Mammary epithelial cell (primary cell): ENCODE measurements at places on chromosomes 3 and 15.

GRCh38 chr15:100764778-100765466 is 114.7 kb upstream of the ALDH1A3 start:
- DNase-seq, result no peak

- no peak for DNase-seq
These were observed 12.3 kb upstream of the ANPEP start for GRCh38 chr15:89826671-89827655.

- DNase-seq, result no peak
These were observed 45.6 kb downstream of the CCDC12 start for GRCh38 chr3:46930945-46931403.

GRCh38 chr3:154510780-154511179 is 80.8 kb upstream of the GPR149 start:
- DNase-seq, result no peak

- no peak for DNase-seq
These were observed 33.9 kb downstream of the GAP43 start for GRCh38 chr3:115657168-115657567.

- DNase-seq, result no peak
These were observed 367.5 kb downstream of the PTPRG start for GRCh38 chr3:61928776-61929314.

DNA sequence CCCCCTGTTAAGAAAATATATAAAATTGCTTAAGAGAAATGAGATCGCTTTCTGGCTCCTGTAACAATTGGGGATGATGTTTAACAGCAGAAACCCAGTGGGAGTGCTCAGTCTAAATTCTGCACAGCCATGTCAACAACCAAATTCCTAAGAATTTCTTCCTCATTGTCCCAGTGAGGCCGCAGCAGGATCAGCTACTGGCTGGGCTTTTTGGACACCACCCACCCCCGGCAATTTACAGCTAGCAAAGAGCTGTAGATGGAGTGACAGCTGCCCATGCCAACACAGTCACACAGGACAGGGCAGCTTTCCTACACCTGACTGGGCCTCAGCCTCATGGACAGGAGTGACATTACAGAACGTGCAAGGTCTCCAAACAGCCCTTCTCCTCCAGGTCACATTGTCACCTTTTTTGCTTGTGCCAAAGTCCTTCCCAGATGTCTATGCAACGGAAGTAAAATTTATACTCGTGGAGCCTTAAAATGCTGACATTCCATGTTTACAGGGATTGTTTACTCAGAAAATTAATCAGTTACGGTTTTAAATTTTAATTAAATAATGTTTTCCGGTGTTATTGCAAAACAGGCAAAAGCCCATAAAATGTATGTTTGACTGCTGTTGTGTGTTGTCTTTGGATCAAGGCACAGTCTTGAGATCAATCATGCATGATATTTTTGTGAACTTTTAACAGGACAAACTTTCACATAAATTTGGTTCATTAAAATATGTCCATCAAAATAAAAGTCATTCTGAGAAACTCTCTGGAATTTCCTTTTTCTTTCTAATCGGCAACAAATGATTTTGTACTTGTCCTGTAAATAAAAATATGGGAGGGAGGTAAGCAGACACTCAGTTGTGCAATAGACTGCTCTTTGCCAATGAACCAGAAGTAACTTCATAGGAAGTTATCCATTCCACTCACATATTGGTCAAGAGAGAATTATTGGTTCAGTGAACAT is 943.2 kb downstream of the MCTP2 start:
- DNase-seq, result no peak

DNA sequence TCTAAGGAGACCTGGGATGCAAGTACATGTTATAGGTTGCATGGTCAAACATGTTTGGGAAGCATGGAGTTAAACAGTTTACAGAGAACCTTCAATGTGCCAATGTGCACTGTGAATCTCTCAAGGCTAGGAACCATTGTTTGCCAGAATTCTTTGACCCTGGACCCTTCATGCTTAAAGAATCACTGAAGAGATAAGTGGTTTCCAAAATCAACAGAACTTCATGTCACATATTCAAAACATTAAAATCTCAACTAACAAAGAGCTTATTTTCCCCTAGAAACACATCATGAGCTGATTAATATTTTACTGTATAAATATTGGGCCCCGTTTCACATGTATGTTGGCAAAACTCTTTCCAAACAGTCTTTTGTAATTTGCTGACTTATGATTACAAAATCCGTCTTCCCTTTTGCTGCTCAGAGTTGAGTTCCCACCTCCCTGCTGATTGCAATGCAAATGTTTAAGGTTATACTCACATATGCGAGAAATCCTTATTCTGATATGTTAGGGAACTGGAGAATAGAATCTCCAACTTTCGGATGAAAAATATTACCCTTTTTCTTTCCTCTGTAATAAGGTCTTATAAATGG is 380.2 kb downstream of the DIPK2A start:
- DNase-seq, result no peak

- DNase-seq, result no peak
These were observed 699.4 kb downstream of the ZPLD1 start for GRCh38 chr3:103134023-103134724.

DNA sequence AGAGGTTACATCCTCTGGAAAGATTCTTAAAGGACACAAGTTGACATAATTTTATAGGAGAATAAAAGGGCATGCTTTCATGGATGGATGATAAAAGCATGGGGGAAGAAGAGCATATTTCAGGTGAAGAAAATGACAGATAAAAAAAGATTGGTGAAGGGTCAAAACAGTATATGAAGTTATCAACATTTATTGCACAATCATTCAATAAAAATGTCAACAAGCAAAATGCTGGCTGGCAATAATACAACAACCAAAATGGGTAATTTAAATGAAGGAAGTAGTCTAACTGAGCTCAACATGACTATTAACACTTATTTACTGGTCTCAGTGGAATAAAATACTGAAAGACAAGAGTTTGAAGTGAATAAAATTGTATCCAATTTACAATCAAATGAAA is 696.7 kb downstream of the SQOR start:
- no peak for DNase-seq

- DNase-seq, result no peak
These were observed 32.9 kb upstream of the NR1I2 start for GRCh38 chr3:119748991-119749390.

DNA sequence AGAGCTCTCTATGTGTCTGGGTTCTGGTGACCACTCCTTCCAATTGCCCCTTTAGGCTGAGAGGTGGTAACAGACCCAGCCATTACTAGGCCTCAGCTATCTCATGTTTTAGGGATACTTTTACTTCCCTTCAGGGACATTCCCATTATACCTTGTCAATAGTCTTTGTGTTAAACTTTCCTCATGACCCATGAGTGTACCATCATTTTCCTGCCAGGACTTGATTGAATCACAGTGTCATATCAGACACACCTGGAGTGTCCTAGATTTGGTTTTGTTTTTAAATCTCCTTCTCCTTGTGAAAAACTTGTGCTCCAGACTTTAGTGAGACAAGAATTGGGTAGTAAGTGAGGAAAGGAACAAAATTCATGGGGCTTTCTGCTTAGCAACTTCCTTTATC is 136.6 kb downstream of the KCNAB1 start:
- peak; percentile 72 for DNase-seq

DNA sequence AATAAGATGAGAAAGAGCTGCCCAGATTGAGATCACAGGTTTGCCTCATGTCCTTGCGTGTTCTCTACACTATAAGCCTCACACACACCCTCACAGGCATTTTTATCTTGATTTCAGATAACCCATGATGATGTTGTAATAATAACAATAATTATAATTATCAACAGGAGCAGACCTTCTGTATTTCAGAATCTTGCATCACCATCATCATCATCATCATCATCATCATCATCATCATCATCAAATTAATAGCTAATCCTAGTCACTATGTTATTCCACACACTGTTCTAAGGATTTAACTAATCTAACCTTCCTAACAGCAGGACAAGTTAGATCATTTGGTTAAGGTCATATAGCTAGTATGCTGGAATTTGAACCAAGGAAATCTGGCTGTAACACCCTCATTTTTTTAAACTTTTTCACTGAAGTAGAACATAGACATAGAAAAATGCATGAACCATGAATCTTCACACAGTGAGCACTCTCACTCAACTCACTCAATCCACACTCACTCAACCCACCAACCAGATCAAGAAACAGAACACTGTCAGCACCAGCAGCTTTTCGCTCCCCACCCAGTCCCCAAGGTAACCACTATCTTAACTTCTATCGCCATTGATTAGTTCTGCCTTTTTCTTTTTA is 1.8 kb upstream of the SH2D7 start:
- no peak for DNase-seq

GRCh38 chr15:46312133-46312740 is 677.4 kb downstream of the SQOR start:
- DNase-seq, result peak; percentile 27

DNA sequence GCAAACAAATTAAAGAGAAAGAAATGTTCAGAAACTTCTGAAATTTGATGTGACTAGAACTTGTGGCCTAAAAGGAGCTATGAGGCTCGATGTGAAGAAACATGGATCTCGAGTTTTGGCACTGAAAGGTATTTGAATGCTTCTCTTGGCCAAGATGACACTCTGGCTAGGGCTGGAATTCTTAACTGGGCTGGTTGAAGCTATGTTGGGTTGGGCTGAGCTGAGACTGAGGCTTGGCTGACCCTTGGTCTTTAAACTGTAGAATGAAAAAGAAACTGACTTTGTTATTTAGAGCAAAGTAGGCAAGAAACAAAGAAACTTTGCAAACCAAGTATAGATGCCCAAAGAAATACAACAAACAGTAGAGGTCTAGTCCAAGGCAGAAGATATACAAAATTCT is 28.1 kb upstream of the CLDN16 start:
- no peak for DNase-seq

GRCh38 chr3:66470285-66470684 is 30.5 kb downstream of the LRIG1 start:
- no peak for DNase-seq

GRCh38 chr15:79682285-79682684 is 214.5 kb downstream of the MTHFS start:
- peak; percentile 11 for DNase-seq

GRCh38 chr3:42501321-42501680 is 1.1 kb upstream of the VIPR1 start:
- no peak for DNase-seq

- DNase-seq, result no peak
These were observed 86.6 kb downstream of the NR2F2 start for GRCh38 chr15:96416934-96417759.

- DNase-seq, result peak; percentile 97
These were observed 22.8 kb downstream of the MYO1E start for GRCh38 chr15:59349680-59350420.

DNA sequence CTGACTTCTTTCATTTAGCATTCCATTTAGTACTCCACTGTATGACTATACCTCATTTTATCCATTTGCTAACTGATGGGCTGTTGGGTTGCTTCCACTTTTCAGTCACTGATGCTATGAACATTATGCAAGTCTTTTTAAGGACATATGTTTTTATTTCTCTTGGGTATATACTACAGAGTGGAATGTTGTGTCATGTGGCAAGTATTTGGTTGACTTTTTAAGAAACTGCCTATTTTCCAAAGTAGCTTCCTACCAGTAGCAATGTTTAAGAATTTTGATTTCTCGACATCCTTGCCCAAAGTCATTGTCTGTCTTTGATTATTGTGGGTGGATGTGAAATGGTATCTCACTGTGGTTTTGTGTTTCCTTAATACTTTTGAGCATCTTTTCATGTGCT is 110.1 kb upstream of the TPM1 start:
- no peak for DNase-seq

DNA sequence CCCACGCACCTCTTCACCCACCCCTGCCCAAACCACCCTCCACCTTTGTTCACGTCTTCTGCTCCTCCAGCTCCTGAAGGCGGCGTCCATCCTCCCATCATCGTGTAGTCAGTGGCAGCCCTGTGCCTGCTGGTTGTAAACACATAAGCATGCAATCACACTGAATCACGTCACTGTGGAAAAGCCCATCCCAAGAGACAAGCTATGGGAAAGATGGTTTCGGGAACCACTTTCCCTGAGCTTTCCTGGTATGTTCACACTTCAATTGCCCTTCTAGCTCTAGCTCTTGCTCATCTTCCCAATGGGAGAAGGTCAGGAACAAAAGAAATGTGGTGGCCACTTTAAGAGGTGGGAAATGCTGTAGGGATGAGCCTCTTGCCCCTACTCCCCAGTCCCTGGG is 14.4 kb upstream of the GOLGA8J start:
- no peak for DNase-seq

DNA sequence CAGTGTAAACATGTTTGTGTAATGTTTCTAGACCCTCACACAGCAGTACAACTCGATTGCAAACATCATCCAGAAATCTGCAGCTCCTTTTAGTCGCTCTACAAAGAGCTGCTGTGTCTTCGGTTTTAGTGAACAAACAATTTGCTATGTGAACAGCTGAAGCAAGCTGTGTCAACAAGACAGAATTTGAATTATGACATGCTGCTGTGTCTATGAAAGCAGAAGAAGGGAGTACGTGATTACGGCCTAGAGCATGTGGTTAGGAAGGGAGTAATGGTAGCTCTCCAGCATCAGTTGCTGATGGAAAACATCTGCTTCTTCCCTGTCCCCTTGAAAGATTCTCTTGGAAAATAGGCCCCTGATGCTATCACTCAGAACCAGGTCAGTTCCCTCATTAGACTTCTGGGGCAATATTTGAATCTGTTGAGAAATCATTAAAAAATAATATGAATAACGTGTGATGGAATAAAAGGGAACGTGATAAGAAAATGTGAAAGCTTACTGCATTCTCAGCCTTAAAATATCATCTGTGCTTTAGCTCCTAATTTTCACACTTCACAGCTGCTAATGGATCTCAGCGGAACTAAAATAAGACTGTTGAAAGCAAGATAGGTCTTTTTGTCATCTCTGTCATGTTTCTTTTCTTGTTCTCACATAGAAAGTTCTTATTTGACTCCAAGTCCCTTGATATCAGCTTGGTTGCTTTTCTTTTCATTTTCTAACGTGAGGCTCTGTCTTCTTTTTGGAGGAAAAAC is 891.5 kb downstream of the ROBO2 start:
- no peak for DNase-seq

DNA sequence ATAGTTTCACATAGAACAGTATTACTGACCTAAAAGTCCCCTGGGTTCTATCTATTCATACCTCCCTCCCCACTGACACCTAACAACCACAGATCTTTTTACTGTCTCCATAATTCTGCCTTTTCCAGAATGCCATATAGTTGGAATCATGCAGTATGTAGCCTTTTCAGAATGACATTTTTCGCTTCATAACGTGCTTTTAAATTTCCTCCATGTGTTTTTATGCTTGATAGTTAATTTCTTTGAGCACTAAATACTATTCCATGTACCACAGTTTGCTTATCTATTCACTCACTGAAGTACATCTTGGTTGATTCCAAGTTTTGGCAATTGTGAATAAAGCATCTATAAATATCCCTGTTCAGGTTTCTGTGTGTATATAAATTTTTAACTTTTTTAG is 77.7 kb upstream of the GPR149 start:
- no peak for DNase-seq

- no peak for DNase-seq
These were observed 5.6 kb downstream of the ITPKA start for GRCh38 chr15:41499109-41499851.

- no peak for DNase-seq
These were observed 783.6 kb downstream of the PDCD6IP start for GRCh38 chr3:34582055-34582454.
